ENCODE measurements at places on chromosomes 7 and 10.

GRCh38 chr7:44977959-44978335 lies 868 bp downstream of the MYO1G start:
- no peak for DNase-seq

GRCh38 chr7:22325671-22326070 lies 31.3 kb downstream of the RAPGEF5 start:
- no peak for DNase-seq

GRCh38 chr7:128092221-128092620 lies 61.0 kb upstream of the LRRC4 start:
- DNase-seq = no peak

DNA sequence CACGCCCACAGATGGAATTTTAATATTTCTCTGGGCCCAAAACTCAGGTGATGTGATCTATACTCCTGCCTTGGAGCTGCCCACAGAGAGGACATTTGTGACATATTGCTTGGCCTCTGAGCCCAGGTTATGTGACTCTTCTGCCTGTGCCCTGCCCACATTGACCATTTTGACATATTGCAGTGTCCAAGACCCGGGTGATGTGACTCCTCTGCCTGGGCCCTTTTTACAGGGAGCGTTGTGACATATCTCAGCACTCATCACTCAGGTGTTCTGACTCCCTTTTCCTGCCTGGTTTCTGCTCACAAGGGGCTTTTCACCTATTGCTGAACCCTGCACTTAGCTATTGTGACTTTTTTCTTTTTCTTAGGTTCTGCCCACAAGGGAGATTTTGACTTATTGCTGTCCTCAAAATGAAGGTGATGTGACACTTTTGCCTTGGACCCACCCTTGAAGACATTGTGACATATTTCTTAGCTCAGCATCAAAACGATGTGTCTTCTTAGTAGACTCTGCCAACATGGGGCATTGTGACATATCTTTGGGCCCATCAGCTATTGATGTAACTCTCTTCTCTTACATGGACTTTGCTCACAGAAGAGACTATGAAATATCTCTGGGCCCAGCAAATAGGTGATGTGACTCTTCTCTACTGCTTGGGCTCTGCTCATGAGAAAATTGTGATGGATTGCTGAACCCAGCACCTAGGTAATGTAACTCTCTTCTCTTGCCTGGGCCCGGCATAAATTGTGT lies 11.0 kb upstream of the ZNF107 start:
- no peak for DNase-seq

DNA sequence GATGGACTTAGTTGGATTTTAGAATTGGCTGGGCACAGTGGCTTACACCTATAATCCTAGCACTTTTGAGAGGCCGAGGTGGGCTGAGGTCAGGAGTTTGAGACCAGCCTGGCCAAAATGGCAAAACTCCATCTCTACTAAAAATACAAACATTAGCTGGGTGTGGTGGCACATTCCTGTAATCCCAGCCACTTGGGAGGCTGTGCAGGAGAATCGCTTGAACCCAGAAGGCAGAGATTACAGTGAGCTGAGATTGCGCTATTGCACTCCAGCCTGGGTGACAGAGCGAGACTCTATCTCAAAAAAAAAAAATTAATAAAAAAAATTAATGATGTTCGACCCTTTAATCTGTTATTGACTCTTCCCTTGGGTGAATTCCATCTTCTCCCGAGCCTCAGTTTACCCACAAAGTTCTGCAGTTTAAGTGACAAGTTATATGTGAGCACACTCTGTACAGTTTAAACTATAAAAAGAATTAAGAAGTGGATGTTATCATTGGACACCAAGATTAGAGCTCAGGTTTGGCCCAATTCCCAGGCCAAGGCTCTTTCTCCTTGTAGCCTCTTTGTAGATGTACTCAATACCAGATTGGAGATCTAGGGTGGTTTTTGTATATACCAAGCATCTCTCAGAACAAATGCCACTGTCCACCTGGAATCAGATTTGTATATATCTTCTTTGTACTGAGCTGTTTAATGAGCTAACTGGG lies 15.0 kb downstream of the KAT6B start:
- DNase-seq = no peak
